ENCODE measurements at places on chromosomes 3 and 15.
A peak's percentile ranks its signal among the peaks of the same experiment; 100 is the strongest.

DNA sequence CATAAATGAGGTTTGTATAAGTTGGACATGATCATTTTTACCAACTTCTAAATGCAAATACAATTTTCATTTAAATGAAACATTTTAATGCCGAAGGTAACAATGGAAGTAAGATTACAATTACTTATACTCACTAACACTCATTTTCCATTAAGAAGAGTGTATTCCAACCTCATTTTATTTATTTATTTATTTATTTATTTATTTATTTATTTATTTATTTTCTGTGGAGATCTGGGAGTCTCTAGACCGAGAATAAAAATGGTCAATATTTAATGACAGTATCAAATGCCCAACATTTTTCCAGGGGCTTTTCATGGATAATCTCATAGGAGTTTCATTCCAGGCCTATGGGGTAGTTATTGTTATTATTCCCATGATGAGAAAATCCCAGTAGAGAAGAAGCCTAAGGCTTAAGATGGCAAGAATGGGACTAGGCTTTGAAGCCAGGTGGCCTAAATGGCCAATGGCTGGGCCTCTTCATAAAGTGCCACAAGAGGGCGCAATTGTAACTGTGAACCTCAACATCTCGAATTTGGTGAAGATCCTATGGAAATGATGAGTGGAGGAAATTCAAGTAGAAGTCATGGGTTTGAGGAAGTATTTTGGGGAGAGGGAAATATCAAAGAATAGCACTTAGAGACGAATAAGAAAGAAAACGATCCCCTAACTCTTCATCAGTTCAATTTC is 21.3 kb downstream of the VGLL3 start:
- peak; percentile 53 for DNase-seq

DNA sequence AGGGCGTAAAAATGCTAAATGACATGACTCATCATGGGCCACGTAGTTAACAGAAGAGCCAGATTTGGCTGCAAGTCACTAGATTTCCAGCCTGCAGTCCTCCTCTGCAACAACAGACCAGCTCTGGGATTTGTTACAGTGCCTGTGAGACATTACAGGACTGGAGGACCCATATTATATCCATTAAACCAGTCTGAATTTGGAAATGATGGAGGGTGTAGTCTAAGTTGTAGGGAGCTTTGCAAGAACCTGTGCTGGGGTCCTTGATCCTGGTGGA is 10.8 kb downstream of the ZNF774 start:
- DNase-seq, result no peak

GRCh38 chr3:179852142-179852905 is 184.4 kb downstream of the PEX5L start:
- no peak for DNase-seq

- no peak for DNase-seq
Measured at GRCh38 chr3:126460381-126460780, 15.3 kb downstream of the ZXDC start.

- DNase-seq, result no peak
Measured at GRCh38 chr3:100260081-100260684, 609 bp upstream of the TBC1D23 start.

- no peak for DNase-seq
Measured at GRCh38 chr3:73449774-73450173, 175.0 kb downstream of the PDZRN3 start.

- no peak for DNase-seq
Measured at GRCh38 chr15:33908406-33908805, 59.9 kb upstream of the CHRM5 start.

DNA sequence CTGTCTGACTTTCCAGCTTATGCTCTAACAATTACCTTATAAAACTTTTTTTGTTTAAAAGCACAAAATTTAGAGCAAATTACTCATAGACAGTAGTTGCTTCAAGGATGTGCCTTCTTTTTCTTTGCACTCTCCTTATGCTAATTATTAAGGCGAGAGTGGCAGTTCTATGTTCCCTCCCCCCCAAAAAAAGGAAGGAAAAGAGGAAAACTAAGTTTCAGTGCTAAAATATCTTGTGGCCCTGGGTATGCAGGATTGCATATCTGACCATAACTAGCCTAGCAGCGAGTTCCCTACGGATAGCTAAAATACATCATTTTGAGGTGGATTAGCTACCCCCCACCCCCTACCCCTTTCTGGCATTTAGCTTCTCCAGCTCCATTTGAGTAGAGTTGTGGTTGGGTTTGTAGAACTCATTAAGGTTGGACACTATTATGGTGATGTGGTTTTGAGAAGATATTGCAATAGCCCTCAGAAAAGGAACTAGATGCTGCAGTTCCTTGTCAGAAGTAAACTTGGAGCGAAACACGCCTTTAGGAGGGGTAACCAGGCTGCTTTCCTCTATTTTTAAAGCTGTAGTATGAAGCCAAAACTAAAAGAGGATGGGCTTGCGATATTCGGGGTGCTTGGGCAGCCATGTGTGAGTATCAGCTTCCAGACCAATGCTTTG is 174.6 kb downstream of the AKAP13 start:
- DNase-seq, result no peak

DNA sequence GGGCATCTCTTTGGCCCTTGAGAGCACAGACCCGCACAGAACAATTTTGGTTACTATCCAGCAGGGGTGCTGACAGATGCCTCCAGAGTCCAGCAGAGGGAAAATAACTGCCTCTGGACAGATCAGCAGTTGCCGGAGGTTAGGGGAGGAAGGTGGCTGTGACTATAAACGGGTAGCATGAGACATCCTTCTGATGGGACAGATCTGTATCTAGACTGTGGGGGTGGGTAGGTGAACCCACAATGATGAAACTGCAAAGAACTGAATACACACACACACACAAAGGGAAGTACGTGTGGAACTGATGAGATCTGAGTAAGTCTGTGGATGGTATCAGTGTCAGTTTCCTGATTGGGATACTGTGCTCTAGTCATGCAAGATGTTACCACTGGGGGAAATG is 21.2 kb downstream of the ADAMTS7 start:
- peak; percentile 61 for DNase-seq

GRCh38 chr15:34984889-34985630 is 3.0 kb downstream of the ZNF770 start:
- no peak for DNase-seq

DNA sequence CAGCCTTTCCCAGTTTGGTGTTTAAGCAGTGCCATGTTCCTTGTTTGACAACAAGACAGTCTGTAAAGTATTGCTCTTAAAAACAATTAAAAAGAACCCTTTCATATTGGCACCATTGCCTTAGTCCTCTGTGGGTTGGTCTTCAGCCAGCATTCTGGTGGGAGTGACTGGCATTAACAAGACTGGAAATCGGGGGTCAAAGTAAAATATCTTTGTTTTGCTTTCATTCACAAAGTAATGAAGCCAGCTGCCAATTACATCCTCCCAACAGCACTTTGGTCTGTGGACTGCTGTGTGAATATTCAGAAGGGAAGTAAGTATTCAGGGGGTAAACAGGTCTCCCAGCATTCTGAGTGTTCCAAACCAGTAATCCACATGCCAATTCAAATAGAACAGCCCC is 8.3 kb upstream of the VILL start:
- DNase-seq, result no peak
